Dermis blood vessel endothelial cell (primary cell): ENCODE measurements at places on chromosomes 11 and 22. TPM values are rescaled to one million over a fixed set of nuclear protein-coding genes. Genes with fewer than 3 reads are reported as not detected.

The USP28 gene
- total RNA-seq = 38.5 and 53.2 TPM in 2 replicates

The MOGAT2 gene
- not detected in 2 replicates for total RNA-seq

GRCh38 chr11:72598906-72599305 lies 75.3 kb downstream of the PDE2A start:
- DNase-seq = peak; percentile 83

DNA sequence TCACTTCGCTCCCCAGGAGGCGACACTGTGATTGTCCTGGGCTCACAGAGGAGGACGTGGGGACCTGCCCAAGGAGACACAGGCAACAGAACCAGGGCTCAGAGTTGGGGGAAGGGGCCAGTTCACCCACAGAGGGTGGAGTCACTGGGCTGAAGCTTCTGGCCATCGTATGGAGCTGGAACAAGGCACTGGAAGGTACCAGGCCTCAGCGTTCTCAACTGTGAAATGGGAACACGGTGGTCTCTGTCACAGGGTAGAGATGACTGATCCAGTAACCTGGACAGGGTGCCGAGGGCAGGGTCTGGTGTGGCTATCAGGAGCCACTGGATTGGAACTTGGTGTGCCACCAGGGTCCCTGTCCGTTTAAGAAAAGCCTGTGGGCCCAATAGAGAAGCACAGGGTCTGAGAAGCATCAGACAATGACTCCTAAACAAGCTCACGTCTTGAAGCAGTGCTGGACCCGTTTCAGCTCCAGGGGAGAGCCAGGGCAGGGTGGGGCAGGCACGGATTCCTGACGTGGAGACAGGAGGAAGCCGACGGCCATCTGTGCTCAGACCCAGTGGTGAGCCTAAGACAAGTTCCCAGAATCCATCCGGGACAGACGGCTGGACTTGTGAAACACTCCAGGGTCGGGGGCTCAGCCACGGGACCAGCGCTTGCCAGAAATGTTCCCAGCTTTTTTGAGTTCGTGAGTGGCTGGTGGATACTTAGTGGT lies 25.0 kb upstream of the KCNQ1OT1 start:
- DNase-seq = no peak
